Kidney tubule cell (primary cell): ENCODE measurements at places on chromosomes 4 and X.
A peak's percentile ranks its signal among the peaks of the same experiment; 100 is the strongest.

DNA sequence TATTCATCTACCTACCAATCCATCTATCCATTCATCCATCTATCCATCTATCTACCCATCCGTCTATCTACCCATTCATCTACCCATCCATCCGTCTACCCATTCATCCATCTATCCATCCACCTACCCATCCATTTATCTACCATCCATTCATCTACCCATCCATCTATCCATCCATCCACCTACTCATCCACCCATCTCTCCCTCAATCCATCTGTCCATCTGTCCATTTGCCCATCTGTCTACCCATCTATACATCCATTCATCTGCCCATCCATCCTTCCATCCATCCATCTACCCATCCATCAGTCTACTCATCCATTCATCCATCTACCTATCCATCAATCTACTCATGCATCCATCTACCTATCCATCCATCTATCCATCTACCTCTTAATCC lies 126.8 kb upstream of the PSAPL1 start:
- DNase-seq: no peak

- no peak for DNase-seq
These were observed 261.2 kb upstream of the ANKRD50 start for GRCh38 chr4:124973716-124974115.

DNA sequence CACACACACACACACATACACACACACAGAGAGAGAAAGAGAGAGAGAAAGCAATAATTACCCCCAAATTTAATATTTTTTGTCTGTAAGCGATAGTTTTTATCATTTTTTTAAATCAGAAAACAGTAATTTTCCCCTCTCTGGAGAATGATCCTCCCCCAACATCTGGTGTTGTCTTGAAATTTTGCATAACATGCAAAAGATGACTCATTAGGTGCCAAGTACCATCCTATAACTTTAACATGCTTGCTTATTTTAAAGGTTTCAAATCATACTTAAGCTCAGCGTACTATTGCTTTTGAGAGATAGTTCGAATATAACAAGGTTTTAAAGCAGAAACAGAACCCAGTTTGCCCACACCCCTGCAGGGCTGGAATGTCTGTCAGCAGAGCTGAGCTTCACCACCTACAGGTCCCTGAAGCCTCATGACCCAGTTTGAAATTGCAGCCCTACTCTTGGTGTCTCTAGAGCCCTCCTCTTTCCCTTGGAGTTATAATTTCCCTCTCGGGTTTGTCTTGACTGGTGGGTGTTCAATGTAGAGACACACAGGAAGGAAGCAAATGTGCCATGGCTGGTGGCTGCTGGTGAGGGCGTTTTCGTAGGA lies 175.0 kb upstream of the HS3ST1 start:
- no peak for DNase-seq

GRCh38 chr4:21780148-21780547 lies 168.4 kb downstream of the KCNIP4 start:
- DNase-seq: peak; percentile 94

GRCh38 chr4:69881173-69881773 lies 21.3 kb upstream of the SULT1E1 start:
- DNase-seq: peak; percentile 57

DNA sequence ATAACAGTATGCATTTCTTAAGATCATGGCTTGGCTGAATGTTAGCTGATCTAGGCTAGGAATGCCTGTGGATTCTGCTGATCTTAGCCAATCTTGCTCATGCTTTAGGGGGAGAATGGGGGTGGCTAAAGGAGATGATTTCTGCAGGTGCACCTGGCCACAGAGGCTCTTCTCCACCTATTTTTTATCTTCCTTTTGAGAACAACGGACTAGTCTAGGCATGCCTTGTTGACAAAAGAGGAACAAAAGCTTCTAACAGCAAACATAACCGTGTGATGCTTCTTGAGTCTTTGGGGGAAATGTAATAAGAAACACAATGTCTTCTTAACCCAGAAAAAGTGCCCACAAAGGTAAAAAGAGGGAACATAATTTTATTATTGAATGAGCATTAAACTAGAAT lies 743.5 kb downstream of the ARAP2 start:
- no peak for DNase-seq

DNA sequence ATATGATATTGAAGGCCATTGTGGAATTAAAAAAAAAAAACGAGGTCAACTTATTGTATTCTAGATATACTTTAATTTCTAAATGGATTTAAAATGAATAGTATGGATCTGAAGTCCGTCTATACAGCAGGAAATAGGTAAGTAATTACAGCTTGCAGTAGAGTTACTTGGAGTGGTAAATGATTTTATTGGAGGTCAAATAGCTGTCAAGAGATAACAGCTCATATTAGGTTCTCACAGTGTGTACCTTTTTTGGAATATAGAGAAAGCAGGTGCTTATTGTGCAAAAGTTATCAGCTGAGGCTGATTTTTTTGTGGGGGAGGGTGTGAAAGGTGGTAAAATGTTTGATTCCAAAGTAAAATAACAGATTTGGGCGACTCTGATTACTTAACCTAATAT lies 17.7 kb downstream of the UPRT start:
- DNase-seq: no peak

DNA sequence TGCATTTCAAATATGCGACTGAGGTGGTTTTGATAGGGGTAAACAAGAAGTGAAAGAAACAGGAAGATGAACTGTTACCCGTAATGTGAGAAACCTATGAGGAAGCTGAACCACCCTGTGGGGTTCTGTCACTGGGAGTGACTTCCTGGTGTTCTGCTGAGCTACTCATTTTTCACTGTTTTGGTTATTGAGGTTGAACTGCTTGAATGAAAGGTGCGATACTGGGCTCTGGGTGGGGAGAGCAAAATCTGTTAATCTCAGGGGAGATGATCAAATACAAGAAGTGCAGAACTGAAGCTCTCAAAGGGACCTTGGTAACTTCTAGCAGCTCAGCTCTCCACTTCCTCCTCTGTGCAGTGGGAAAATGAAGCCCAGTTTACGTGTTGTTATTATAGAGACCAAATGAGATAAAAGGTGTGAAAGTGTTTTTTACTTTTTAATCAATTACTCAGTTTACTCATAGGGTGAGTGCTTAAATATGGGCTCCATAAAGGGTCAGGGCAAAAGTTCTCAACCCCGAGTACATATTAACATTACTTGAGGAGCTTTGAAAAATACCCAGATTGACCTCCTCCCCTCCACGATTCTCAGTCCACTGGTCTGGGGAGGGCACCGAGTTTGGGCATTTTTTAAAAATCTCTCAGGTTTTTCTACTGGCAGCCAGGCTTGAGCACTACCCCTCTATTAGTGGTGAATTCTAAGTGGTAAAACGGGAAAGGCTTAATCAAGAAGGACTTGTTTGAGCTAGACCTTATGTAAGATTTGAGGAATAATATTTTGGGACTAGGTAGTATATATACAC lies 66.7 kb downstream of the COQ2 start:
- peak; percentile 20 for DNase-seq

DNA sequence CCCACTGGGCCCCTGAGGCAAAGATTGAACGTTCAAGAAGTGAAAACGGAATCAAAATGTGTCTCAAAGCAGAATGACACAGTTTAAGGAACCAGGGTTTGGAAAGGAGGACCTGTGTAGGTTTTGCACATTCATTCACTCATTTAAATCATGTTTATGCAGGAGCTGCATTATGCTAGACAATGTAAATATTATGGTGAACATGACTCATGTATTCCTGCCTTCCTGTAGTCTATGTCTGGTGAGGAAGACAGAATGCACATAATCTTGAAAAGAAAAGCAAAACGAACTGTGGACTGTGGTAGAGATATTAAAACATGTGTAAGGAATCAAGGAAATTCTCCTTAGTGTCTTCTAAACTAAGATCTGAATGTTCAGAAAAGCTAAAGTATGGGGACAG lies 311.8 kb upstream of the SMIM31 start:
- DNase-seq: no peak

DNA sequence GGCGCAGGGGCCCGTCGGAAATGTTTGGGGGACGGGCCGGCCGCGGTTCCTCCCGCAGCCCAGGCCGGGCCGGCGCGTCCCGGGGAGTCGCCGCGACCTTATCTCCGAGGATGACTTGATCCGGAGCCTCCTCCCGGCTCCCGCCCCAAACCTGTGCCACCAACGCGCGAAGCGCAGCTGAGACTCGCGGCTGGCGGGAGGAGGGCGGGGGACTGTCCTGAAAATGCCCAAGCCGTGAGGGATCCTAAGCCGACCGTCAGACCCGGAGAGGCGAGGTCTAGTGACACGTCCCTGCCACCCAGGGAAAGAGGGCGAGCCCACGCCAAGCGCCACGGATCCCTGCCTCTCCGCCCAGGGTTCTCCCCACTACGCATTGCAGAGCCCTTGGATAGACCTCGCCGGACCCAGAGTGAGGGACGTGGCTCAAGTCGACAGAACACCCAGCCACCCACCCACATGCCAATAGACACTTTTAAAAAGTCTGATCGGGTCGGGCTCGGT lies 26.9 kb downstream of the UTP14A start:
- DNase-seq: peak; percentile 9

GRCh38 chr4:78923464-78924312 lies 15.6 kb downstream of the PAQR3 start:
- DNase-seq: peak; percentile 7

GRCh38 chrX:75603833-75604232 lies 81.0 kb upstream of the ZDHHC15 start:
- DNase-seq: peak; percentile 35

- peak; percentile 34 for DNase-seq
These were observed 58.9 kb upstream of the SPP1 start for GRCh38 chr4:87916626-87917025.

GRCh38 chrX:14700982-14701381 lies 171.6 kb downstream of the GLRA2 start:
- no peak for DNase-seq

GRCh38 chrX:124127496-124127895 lies 166.0 kb downstream of the STAG2 start:
- no peak for DNase-seq

DNA sequence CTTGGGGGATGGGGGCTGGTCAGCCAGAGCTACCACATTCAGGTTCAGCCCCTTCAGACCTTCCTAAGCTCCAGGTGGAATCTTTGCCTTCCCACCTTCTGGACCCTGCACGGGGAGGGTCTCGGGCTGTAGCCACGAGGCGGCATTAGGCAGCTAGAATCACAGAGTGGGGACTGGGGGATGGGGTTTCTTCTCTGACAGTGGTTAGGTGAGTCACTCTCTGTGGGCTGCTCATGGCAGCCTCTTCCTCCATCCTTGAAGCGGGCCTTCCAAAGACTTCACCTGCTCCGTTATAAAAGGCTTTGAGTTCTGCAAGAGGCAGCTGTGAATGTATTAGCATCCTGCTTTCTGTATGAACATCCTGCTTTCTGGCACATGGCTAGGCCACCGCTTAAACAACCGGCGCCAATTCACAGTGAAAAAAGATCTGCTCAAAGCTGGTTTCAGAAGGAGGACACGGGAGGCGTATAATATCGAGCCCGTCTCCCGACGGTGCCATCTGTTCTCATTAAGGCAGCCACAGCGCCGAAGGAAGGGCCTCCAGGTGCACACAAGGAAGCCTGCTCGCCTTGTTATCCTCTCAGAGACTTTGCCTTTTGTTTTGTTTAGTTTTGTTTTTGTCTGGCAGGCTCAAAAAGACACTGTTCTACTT lies 74.3 kb upstream of the IGFBP7 start:
- DNase-seq: peak; percentile 3

- peak; percentile 13 for DNase-seq
These were observed 13.9 kb upstream of the ETDC start for GRCh38 chrX:135295238-135295943.

GRCh38 chr4:122652379-122652778 lies 31.5 kb upstream of the IL21 start:
- peak; percentile 45 for DNase-seq

- peak; percentile 69 for DNase-seq
These were observed 125.2 kb downstream of the AREG start for GRCh38 chr4:74570095-74570494.

DNA sequence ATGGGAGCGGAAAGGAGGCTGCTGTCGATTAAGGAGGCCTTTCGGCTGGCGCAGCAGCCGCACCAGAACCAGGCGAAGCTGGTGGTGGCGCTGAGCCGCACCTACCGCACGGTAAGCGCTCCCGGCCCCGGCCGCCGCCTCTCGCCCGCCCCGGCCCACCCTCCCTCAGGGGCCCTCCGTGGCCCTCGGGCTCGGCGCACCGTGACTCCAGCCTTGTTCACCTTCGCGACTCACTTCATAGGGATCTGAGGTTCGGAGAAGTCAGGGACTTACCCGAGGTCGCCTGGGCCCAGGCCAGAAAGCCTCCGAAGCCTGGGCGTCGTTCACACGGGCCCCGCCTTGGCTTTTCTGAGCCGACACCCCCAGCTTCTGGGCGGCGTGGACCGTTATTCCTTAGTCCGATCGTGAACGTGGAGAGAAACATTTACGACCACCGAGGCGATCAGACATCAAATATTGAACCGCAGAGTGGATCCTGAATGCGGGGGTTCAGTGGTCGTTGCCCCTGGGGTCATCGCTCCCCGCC lies 362 bp downstream of the NCAPG start:
- no peak for DNase-seq

- DNase-seq: no peak
These were observed 946.0 kb downstream of the RAB28 start for GRCh38 chr4:12538162-12538561.

GRCh38 chrX:153576961-153577360 lies 22.0 kb downstream of the CCNQ start:
- no peak for DNase-seq

- DNase-seq: peak; percentile 89
These were observed at the start of gene PAQR3 for GRCh38 chr4:78938868-78939666. Gene PAQR3, minus strand, starts transcription at chr4:78939438. Its CDS starts 214 bp downstream, at chr4:78939224.

- DNase-seq: no peak
These were observed 1234.2 kb downstream of the FAM133A start for GRCh38 chrX:94908171-94908570.
